ENCODE measurements at places on chromosomes 12 and 14.

DNA sequence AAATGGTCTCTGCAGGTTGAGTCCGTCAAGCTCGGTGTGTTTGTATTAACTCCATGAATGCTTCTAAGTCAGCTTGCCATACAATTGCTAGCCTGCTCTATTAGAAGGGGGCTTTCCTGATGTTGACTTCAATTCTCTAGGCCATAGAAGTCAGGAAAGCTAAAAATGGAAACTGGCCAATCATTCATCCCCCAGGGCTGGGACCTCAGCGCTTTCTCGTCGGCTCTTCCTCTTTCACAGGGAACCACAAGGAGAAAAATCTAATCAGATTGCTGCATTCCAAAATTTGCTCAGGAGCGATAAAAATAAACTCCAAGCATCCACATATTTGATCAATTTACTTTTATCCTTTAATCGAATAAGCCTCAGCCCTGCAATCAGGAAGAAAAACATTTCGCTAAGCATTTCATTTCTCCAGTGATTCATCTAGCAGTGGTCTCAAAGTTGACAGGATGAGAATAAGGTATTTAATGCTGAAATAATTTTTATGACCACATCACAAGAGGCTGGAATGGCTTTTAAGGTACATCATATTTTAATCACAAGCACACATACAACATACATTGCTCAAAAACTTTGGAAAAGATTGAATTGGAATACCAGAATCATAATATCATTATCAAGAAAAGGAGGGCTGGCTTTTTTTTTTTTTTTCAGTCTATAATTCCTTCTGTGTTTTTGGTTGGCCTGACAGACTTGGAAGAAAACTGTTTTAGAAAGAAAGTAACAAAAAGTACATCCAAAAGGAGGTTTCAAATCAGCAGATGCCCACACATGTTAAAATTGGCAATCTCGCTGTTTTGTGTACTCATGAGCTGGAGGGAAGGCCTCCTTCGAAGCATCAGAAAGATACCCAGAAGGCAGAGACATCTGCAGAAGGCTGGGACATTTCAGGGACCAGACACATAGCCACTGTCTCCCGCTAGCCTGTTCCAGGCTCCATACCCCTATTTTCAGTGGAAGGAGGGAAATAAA is 316.3 kb downstream of the NUAK1 start:
- no peak for DNase-seq

DNA sequence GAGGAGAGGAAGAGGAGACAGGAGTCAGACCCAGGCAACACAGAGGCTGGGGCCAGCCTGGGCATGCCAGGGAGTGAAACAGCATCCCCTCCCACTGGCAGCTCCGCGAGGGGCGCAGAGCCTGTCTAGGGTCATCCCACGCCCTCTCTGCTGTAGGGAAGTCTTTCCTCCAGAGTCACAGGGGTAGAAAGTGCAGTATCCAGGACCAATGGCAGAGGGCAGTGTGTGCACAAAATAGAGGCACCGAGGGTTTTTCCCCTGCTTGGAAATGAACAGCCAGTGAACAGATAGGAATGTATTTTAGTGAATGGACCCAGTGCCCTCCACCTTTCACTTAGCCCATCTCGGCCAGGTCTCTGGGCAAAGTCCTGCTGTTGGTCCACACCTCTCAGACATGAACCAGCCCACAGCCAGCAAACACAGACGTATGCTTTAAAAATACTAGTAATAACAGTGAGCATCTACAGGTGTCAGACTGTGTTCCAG is 9.4 kb upstream of the KRT74 start:
- DNase-seq: peak; percentile 51

- no peak for DNase-seq
Observed at GRCh38 chr14:56150645-56151345, 32.6 kb downstream of the PELI2 start.

- DNase-seq: no peak
Observed at GRCh38 chr12:65500091-65500900, 221.8 kb downstream of the MSRB3 start.

DNA sequence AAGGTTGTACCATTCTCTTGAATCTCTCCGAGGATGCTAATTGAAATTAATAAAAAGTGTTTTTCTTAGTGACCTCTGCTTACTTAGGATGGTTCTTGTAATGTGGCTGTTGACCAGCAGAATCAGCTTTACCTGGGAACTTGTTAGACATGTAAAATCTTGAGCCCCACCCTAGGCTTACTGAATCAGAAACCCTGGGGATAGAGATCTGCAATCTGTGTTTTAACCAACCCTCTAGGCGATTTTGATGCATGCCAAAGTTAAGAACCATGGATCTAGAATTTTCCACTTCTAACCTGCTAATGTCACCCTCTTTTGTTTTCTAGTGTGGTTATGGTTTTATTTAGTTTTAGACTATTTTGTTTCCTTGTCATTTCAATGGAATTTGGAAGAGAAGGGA is 6.5 kb downstream of the NUBPL start:
- no peak for DNase-seq

GRCh38 chr12:55842681-55843429 is at the start of gene MMP19:
Gene MMP19 (minus strand): TSS chr12:55842936. CDS start chr12:55842830, 106 bp downstream.
- no peak for DNase-seq

GRCh38 chr12:106291342-106291741 is 11.2 kb upstream of the TCP11L2 start:
- DNase-seq: no peak

GRCh38 chr12:12744546-12745305 is 27.6 kb downstream of the CDKN1B start:
- no peak for DNase-seq

DNA sequence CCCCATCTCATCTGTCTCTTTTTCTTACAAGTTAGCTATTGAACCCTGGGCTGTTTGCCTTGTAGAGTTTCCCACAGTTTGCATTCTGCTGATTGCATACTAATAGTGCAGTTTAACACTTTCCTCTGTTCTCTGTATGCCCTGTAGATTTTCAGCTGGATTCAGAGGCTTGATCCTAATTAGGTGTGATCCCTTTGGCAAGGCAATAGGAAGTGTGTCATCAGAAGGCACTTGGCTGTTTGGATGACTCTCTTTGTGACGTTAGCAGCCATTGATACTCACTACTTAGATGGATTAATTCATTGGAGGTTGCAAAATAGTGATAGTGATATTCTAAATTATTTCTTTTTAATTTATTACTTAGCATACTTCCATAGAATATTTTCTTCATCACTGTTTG is 33.6 kb downstream of the FUT8 start:
- DNase-seq: no peak

DNA sequence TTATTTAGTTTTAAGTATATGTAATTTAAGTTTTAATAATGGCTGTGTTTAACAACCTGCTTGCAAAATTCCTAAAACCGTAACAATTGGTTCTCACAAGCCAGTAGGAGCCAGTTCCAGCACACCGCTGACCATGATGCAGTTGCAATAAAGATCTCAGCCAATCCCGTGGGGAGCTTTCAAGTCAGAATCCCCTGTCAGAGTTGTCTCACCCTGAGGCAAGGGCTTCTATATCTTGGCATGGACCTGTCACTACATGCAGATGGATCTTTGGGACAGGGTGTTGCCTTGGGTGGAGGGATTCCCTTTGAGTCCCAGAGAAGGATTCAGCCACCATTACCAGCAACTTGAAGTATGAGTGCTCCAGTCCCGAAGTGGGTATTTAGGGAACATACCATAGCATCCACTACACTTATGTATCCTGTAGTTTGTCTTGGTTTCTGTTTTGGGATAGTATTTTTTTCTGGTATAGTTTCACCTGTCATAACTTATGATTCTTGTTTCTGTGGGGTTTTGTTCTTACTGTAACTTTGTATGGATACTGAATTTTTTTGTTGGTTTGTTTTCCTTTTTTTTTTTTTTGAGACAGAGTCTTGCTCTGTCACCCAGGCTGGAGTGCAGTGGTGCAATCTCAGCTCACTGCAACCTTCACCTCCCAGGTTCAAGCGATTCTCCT is 30.1 kb upstream of the LIMA1 start:
- DNase-seq: no peak

- no peak for DNase-seq
Observed at GRCh38 chr14:54735424-54735823, 167.2 kb downstream of the GCH1 start.

All from stimulated activated CD8-positive, alpha-beta memory T cell treated with anti-CD3 and anti-CD28 coated beads, Interleukin-15, amount 100 ng/mL, for 4 hours (primary cell).